ENCODE measurements at places on chromosomes 6 and 20. TPM values are rescaled to one million over a fixed set of nuclear protein-coding genes. Genes with fewer than 3 reads are reported as not detected.

Gene SUPT3H
- 19.4 TPM for total RNA-seq

Gene GRIK2
- not detected for total RNA-seq

Gene DDO
- not detected for total RNA-seq

Gene ZC2HC1B
- not detected for total RNA-seq

Gene GTF3C6
- total RNA-seq = 67.6 TPM

Gene CAGE1
- total RNA-seq = 0.31 TPM

Gene CALHM5
- not detected for total RNA-seq

Gene CST5
- total RNA-seq = not detected

Gene SLC25A27
- 2.5 TPM for total RNA-seq

Gene SYCP2L
- not detected for total RNA-seq

Gene NFATC2
- total RNA-seq = 39.9 TPM

Gene SYNDIG1
- total RNA-seq = not detected

Gene LY86
- 1.2 TPM for total RNA-seq

Gene FAM217A
- total RNA-seq = not detected

Gene C6orf15
- not detected for total RNA-seq

Gene LSM2
- total RNA-seq = 123 TPM

Gene SAMD5
- total RNA-seq = 0.05 TPM

Gene BEND3
- 3.2 TPM for total RNA-seq

Gene PIGU
- total RNA-seq = 25.2 TPM

Gene TCP11
- not detected for total RNA-seq
